HFF-Myc (cell line): ENCODE measurements at places on chromosomes 3 and 15.

GRCh38 chr3:101637451-101637850 lies 39.5 kb downstream of the ZBTB11 start:
- no peak for DNase-seq

- no peak for DNase-seq
Observed at GRCh38 chr3:169945313-169945712, 21.3 kb upstream of the SEC62 start.

DNA sequence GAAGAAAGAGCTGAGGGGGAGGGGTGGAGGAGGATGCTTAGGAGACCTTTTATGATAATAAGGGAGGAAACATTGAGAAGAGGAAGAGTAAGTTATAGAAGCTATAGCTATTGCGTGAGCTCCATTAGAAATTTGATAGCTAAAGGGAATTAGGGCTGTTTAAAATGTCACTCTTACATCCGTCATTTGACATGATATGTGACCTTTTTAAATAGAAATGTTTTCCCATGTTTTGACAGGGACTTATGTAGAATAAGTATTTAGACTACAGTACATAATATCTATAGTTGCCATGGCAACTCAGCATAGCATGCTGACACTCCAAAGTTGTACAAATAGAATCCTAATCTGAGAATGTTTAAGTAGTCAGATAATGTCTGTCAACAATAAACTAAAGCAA lies 19.2 kb downstream of the RAD51 start:
- no peak for DNase-seq

- no peak for DNase-seq
Observed at GRCh38 chr3:155554777-155555451, 190.0 kb downstream of the PLCH1 start.

DNA sequence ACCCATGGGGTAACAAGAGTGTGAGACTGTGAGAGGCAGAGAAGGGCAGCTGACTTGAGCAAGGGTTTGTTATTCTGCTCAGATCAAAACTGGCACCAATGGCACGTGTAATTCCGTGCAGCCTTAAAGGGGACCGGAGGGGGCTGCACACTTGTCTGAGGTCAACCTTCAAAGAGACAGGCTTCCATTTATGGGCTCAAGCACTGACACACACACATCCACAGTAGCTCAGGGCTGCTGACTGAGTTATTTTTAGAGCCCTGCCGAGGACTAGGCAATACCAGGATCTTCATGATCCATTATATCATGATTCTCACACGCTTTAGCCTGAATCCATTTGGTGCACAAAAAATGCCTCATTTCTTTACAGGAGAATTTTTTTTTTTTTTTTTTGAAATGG lies 20.6 kb upstream of the SPTBN5 start:
- DNase-seq = no peak
